ENCODE measurements at places on chromosomes 5 and 9. TPM values are rescaled to one million over a fixed set of nuclear protein-coding genes. Genes with fewer than 3 reads are reported as not detected.

C5orf52 gene
- not detected for total RNA-seq

LRRC19 gene
- not detected for total RNA-seq

PRLR gene
- 0.36 TPM for total RNA-seq

MARCOL gene
- total RNA-seq, result not detected

HTR1A gene
- not detected for total RNA-seq

UBQLN1 gene
- 197 TPM for total RNA-seq

RGS7BP gene
- total RNA-seq, result not detected

GZMA gene
- not detected for total RNA-seq

Measured in A172 (cell line).